Activated T-helper 1 cell treated with anti-CD3 and anti-CD28 coated beads, Interleukin-2, amount 50 U/mL, for 16 hours (primary cell): ENCODE measurements at places on chromosomes 2 and 18.

DNA sequence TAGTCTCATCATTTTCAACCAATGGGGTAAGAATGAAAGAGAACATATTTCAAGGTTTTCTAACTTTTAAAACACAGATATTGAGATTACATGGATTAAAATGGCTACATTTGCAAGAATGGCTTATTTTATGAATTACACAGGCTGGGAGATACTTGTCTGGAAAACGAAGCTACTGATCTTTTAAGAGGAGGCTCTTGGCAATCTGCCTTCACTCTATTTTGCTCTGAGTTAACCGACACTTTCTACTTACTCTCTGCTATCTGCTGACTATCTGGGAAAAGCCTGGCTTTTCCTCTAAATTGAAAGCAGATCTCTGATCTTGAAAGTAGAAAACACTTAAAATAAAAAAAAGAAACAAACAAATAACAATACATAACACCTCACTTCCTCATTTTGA is 325.4 kb upstream of the LINC00305 start:
- DNase-seq: no peak

DNA sequence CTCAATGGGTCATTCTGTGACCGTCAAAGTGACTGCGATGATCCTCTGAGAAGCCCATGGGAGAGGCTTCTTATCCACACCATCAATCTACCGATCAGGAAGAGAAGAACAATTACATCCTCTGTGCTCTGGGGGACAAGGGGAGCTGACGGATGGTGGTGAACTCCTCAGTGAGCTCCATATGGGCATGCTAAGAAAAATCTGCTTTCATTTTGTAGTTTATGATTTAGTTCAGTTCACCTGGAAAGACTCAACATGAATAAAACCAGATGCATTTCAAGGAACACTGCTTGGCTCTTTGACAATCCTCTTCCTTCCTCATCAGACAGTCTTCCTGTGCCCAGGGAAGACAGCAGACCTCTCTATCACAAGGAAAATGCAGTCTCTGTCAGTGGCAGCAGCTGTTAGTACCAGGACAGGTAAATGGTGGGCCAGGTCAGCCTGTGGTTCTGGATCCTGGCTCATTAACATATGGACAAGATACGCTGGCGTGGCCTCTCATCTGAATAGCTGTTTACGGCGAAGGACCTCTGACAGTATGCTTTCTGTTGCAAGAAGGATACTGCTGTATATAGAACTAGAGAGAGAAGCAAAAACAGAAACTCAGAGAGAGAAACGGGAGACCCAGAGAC is 176.9 kb downstream of the BCL2 start:
- DNase-seq: no peak

- DNase-seq: no peak
Measured at GRCh38 chr2:45627911-45628310, 16.8 kb upstream of the SRBD1 start.

DNA sequence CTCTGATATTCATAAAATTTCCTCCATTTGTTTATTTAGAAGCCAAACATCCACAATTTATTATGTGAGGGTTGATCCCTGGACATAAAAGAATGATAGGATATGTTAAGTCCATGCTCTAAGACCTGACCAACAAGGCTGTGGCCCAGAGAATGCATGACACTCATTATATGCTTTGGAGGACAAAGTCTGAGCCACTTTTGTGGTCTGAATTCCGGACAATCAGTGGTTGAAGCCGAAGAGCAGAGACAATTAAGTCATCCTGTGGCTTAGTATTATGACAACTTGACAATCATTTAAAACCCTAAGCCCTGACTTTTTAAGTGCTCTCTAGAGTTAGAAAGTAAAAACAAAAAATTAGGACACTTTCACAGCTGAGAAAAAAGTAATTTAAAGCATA is 483.3 kb downstream of the PLCL1 start:
- DNase-seq: no peak

GRCh38 chr2:39325966-39326365 is 82.2 kb upstream of the CDKL4 start:
- DNase-seq: no peak

DNA sequence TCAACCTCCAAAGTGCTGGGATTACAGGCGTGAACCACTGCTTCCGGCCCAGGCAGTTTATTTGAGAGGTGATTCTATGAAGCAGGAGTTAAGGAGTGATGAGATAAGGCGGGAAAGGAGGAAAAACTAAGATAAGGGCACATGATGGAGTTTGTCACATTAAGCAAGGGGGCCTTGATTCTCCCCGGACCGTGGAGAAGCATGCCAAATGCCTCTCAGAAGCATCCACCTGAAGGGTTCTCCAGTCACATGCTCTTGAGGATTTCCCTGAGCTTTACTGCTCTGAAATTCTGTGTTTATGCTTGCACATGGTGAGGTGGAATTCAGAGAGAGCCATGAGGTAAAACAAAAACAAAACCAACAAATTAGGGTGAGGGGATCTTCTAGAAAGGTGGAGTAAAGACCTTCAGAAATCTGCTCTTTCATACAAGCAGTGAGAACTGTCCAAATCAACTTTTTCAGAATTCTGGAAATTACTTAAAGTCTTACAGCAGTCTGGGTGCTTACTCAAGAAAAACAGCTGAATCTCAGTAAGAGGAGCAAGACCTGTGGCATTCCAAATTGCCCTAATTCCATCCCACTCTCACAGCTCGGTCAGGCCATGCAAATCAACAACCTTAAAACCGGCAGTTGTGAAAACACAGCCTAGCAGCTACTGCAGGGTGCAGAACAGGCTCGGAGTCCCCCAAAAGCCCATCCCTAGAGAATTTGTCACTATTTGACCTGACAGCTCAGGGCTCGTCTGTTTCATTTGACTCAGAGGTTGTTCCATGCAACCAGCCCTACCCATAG is 69.1 kb upstream of the CTLA4 start:
- no peak for DNase-seq

DNA sequence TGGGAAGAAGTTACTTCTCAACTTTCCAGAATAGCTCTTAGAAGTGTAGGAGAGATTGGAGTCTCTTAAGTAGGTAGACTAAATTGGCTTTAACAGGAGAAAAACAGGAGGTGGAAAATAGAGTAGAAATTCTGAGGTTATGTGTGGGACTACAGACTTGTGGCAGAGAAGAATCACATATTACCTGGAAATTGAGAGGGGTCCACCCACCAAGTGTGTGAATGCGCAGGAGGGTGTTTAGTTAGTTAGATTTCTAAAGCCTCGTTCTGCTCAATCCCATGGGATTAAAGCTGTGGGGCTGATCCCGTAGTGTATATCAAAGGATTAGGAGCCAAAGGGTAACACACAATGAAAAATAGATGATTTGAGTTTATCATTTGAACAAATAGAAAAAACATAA is 319.1 kb downstream of the TRIB2 start:
- DNase-seq: no peak

DNA sequence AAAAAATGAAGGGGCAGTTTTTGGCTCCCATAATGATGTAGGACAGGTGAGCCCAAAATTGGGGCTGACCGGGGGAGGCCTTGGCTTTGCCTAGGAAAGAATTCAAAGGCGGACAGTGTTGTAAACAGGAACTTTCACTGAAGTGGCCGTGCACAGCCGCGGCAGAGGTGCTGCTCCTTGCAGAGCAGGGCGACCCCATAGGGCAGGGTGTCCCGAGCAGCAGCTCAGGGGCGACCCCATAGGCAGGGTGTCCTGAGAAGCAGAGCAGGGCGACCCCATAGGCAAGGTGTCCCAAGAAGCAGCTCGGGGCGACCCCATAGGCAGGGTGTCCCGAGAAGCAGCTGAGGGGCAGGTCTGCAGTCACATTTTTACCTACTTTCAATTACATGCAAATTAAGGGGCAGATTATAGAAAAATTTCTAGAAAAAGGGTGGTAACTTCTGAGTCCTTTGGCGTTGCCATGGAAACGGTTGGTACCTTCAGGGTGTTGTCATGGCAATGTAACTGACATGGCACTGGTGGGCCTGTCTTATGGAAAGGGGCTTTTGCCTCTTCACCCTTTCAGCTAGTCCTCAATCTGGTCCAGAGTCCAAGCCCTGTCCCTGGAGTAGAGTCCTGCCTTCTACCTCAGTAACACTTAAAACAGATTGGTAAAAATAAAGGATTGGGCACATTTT is 134.5 kb downstream of the FBXO15 start:
- DNase-seq: no peak

DNA sequence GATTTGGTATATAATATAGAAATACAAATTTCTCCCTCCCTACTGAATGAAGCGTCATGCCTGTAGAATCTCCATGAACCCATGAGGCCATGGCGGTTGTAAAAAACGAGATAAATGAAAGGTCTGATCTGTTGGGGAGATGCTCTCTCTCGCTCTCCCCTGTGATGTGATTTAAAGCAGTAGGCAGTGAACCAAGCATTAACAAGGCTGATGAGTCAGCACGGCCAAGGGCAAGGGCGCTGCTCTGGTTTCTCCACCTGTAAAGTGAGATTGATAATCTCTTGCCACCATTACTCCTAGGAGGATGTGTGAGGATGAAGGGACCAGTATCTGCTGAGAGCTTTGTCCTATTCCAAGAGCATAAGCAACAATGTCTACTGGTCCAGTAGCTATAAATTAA is 553.3 kb downstream of the CMPK2 start:
- DNase-seq: no peak

- DNase-seq: no peak
Measured at GRCh38 chr2:143899987-143900386, 619.9 kb downstream of the ZEB2 start.

DNA sequence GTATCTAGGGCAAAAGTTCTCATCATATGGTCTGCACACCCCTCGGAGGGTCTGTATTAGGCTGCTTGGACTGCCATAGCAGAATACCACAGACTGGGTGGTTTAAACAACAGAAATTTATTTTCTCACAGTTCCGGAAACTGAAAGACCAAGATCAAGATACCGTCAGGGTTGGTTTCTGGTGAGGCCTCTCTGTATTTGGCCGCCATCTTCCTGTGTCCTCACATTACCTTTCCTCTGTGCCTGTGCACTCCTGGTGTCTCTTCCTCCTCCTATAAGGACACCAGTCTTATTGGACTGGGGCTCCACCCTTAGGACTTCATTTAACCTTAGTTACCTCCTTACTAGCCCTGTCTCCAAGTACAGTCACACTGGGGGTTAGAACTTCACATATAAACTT is 132.5 kb downstream of the NCOA1 start:
- no peak for DNase-seq

DNA sequence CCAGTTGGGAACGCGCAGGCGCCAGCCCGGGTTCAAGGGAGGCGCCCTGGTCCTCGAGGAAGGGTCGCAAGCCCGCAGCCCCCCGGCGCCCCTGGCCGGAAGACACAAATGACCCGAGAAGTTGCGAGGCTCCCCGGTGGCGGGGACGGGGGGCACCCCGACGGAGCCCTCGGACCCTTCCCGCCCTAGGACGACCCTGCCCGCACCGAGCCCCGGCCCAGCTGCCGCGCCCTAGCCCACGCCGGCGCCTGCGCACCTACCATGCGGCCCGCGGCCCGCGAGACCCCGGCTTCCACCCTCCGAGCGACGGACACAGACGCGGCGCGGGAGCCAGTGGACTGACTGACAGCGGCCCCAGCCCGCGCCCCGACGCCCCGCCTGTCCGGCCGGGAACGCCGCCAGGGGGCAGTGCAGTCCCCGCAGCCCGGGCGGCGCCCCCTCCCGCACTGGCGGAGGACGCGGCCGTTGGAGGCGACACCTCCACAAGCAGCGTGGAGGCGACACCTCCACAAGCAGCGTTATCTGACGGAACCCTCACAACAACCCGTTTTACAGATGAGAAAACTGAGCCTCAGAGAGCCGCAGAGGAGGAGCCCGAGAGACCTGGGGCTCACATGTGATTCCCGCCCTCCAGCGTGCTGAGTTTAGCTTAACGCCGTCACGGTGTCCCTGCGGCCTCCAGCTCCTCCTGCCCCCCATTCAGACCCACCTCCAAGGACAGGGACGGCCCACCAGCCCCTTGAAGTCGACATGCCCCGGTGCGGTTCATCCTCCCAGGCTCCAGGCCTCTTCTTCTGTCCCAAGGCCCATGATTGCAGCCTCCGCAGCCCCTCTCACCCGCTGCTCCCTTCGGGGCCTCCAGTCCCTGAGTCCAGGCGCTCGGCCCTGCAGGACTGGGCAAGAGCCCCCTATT is at the start of gene NMUR1:
NMUR1 (minus strand) TSS at position 347 of the 913 bp plus-strand sequence; CDS start at position 263, 84 bp downstream.
- DNase-seq: peak; percentile 63
